BJ (cell line): ENCODE measurements at places on chromosomes 1 and 21. TPM values are rescaled to one million over a fixed set of nuclear protein-coding genes. Genes with fewer than 3 reads are reported as not detected.

DNA sequence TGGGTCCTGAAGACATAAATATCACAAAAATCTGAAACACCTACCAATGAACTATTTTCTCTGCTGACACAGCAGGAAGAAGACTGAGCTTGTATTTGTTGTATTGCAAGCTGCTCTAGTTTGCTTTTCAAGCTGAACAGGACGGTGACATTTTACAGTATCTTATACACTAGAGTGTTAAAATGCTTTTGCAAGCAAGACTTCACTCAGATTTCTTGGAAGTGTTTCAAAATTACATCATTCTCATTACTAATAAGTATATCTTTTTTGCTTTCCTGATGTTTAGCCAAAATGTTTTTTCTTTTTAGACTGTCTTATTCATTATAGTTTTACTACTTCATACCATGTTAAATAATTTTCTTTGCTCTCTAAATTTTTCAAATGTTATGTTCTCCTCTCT, 427.1 kb upstream of the CXADR start:
- DNase-seq: no peak

- DNase-seq: no peak
Observed at GRCh38 chr21:34635307-34635706, 20.4 kb upstream of the RCAN1 start.

- peak; percentile 63 for DNase-seq
Observed at GRCh38 chr21:41142051-41142795, 25.7 kb upstream of the BACE2 start.

DNA sequence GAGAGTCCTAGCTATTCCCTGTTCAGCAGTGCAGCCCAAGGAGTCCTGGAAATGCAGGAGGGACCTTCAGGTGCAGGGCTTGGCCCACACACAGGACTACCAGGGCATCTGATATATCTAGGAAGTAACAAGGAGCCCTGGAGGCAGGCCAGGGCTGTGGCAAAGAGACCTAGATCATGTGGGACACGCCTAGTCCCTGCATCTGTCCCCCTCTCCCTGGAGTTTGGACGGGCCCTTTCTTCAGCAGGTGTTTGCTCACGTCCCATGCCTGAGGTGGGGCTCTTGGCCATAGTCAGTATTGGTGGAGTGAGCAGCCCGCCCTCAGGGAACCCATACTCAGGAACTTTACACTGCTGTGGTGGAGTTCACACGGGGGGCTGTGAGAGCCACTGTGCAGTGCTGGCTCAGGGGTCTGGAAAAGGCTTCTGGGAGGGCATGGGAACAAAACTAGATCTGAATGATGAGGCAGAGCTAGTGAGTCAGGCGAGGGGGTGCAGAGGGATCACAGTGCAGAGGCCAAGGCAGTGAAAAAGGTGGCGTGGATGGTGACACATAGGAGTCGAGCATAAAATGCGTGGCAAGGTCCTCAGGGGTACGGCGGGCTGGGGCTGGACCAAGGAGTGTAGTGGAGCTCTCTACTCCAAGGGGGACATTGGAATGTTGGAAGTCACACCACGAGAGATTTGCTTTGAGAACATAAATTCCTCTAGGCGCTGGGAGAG, 25.6 kb downstream of the TMEM53 start:
- DNase-seq: no peak

DNA sequence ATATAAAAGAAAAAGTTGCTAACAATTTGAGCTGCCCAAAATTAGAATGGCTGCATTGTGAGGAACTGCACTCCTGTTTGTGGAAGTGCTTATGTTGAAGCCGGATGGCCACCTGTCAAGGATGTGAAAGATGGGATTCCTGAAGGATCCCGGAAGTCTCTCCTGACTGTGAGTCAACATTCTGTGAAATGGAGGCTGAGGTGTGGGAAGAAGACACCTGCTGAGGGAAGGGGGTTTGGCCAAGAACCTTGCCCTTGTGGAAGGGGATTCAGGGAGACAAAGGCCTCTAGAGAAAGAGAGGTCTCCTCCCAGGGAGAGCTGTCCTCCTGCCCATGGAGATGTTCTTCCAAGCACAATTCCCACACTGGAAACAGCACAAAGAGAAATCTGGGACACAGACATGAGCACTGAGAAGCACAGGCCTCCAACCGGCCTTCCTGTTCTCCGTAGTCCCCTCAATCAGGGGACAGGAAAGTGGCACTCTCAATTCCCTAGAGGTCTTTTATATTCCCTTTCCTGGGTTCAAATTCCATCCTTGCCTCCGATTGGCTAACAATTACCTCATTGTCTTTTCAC, 70.5 kb downstream of the CD2 start:
- no peak for DNase-seq

Gene ARHGEF16
- 0.04 TPM in 2 replicates for polyA plus RNA-seq
